ENCODE measurements at places on chromosomes 5 and 9.
A peak's percentile ranks its signal among the peaks of the same experiment; 100 is the strongest.

DNA sequence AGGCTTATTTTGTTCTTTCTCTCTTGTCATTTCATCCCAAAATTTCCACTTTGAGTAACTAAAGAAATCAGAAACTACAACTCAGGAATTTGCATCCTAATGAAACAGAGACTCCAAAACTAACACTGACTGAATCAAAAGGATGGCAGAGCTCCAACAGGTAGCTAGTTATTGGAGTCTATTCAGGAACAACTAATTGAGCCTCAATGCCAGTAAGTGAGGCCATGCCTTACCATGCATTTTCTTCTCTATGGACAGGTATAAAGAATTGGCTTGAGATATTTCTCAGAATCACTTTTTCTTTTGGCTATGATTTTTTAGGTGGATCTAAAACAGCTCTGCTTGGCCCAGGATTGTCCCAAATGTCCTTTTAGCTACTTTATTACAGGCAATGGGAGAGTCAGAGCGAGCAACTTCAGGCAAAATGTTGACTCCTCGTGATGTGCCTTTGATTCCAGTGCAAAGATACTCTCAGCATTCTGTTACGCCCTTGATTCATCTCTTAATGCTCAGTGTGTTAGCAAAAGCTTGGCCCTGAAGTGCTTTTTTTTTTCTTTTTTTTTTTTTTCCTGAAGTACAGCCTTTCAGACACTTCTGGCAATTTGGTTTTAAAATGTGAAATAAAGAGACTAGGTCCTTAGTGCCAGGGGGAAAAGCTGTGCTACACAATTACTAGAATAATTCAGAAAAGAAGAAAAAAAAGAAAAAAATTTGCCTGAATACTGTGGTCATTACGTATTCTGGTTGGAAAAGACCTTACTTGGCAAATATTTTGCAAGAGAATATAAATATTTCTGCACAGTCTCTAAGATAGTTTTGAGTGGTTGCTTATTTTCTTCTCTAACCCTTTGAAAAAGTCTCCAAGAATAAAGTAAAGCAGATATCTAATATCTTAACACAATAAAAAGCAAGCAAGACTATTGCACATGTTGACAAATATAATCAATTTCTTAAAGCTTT lies 423.7 kb downstream of the ANXA1 start:
- no peak for DNase-seq

GRCh38 chr5:154190595-154191304 lies at the start of gene GALNT10:
TSS of gene GALNT10 (plus strand) at chr5:154190733. CDS start at chr5:154190867, 134 bp downstream.
- DNase-seq, result no peak

GRCh38 chr9:14231196-14231990 lies 82.5 kb downstream of the NFIB start:
- DNase-seq, result no peak

GRCh38 chr5:56825222-56825824 lies 10.0 kb downstream of the MAP3K1 start:
- no peak for DNase-seq

- DNase-seq, result no peak
Observed at GRCh38 chr9:136018257-136019031, 57.3 kb upstream of the UBAC1 start.

- DNase-seq, result no peak
Observed at GRCh38 chr9:106864373-106865143, 1.6 kb downstream of the ZNF462 start.

DNA sequence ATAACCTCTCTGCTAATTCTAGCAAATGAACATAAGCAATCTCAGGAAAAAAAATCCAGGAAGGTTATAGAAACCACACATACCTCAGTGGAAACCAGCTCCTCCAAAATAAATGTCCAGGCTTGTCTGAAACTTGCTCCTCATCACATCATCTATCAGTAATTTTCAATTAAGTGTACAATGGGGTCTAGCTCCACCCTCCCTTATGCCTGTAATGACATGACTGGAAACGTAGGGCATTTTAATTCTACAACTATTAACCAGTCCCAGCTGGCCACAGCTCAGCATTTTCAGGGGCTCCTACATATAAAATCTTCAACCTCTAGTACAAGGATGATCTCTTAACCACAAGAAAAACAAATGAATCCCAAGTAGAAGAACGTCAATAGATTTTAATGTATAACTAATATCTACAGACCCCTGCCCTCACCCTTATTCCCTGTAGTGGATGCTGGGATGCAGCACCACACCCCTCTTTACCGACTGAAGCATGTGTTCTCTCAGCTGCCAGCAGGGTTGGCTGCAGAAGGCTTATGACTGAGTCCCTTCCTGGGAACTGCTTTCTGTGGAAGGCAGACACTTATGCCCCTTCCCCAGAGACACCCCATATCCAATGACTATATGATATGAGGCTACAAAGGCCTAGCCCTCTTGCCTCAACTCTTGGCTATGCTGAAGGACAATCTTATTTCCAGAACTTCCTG lies 6.8 kb downstream of the TSSK1B start:
- no peak for DNase-seq

GRCh38 chr5:149150457-149150856 lies 9.2 kb downstream of the ABLIM3 start:
- peak; percentile 91 for DNase-seq

DNA sequence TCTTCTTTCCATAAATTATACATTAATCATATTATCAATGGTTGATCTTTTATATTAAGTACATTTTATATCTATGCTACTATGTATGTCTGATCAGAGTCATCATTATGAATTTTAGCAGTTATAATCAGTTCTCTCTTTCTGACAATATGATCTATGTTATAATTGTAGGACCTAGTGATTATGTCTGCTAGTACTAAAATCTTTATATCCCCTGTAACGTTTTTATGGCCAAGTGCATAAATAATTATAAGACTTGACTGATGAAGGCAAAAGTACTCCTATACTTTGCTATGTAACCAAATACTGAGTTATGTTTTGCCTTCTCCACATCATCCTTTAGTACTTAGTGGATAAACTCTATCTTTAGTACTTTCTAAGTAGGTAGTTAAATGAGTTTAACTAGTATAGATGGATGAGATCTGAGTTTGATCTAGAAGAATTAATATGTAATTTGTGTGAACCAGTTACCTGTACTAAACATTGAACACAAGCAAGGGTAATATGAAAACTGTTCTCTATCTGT lies 75.4 kb downstream of the SLF1 start:
- DNase-seq, result no peak

- DNase-seq, result no peak
Observed at GRCh38 chr5:72167804-72168203, 60.5 kb downstream of the MAP1B start.

- no peak for DNase-seq
Observed at GRCh38 chr9:137781906-137782585, 95.5 kb upstream of the CACNA1B start.

- DNase-seq, result no peak
Observed at GRCh38 chr5:11514705-11515432, 389.4 kb downstream of the CTNND2 start.

GRCh38 chr5:73417303-73418034 lies 31.1 kb downstream of the FOXD1 start:
- DNase-seq, result no peak

- no peak for DNase-seq
Observed at GRCh38 chr9:76529653-76530052, 70.7 kb downstream of the GCNT1 start.

GRCh38 chr9:36913393-36914211 lies 120.5 kb downstream of the PAX5 start:
- no peak for DNase-seq
